ENCODE measurements at places on chromosomes 2 and 18.
A peak's percentile ranks its signal among the peaks of the same experiment; 100 is the strongest.

GRCh38 chr18:5052491-5052890 lies 144.6 kb downstream of the AKAIN1 start:
- DNase-seq = no peak

DNA sequence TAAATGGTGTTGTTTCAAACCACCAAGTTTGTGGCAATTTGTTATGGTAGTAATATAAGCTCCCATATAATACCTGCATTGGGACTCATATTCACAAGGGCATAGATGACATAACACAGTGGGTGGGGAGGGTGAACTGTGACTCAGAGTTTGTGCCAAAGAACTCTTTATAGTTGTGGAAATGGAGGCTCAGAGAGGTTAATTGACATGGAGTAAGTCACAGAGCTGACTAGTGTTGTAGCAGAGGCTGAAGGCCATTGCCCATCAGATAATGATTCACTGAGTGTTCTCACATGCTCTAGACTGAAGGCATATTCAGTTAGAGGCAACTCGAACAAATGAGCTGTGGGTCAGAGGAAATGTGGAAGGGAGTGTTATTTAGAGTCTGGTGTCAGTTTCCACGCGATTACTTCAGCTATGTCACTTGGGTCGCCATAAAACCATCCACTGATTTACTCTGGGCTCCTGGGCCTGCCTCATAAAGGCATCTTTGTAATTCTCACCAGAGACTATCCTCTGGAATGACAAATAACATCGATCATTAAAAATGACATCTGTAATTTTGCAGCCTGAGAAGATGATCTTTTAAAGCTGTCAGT lies 264.7 kb downstream of the CCDC85A start:
- DNase-seq = no peak

DNA sequence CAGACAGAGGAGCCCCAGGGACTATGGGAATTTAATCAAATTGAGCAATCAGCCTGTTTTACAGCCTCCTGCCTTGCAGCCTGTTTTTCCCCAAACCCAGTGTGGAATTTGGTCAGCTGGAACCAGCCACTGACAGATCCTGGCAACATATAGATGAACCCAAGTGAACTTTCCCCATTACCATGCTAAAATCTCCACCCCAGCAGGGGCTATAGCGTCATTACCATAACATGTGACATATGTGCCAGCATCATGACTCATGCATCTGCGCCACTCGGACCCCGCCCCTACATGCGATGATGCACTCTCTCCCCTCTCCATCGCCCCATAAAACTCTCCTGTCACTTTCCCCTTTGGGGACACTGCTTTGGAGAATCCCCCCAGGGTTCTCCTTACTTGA lies 17.3 kb upstream of the FEZ2 start:
- DNase-seq = no peak

DNA sequence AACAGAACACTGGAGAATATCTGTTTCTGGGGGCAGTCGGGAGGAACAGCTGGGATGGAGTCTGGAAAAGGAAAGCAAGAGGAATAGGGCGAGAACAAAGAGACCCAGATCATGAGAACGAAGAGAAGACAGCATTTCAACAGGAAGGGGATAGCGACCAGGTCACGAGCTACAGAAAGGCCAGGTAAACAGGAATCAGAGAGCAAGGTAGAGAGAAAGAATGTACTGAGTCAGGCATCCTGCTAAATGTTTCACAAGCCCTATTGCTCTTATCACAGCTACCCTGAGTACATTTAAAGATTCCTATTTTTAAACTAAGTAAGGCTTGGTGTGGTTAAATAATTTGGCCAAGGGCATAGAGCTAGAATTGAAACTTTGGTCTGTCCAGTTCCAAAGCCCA lies 254.9 kb upstream of the RAB12 start:
- DNase-seq = no peak

- no peak for DNase-seq
These were observed 101.2 kb downstream of the KCTD18 start for GRCh38 chr2:200408428-200409316.

GRCh38 chr2:49917654-49918053 lies 763.3 kb upstream of the FSHR start:
- no peak for DNase-seq

DNA sequence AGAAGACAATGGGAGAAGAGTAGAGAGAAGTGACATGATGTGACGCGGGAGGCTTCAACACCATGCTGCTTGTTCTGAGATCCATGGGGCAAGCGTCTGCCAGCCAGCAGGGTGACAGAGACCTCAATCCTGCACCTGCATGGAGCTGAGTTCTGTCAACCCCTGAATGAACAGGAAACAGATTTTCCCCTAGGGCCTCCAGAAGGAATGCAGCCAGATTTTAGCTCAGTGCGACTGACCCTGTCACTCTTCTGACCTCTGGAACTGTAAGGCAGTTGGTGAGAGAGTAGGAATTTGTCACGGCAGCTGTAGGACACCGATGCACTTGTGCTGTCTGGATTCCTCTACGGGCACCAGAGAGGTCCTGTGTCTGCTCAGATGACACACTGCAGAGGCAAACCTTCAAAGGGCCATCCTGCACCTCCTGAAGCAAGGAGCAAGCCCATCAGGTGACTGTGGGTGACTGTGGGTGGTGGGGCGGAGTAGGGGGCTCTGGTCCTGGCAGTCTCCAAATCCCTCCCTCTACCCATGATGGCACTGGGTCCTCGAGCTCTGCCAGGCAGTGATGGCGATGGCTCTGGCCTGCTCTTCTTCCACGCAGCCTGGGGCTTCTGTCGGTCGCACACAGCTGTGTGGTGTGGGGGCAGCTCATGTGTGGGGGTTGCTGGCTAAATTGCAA lies 194.3 kb upstream of the TWIST2 start:
- no peak for DNase-seq

DNA sequence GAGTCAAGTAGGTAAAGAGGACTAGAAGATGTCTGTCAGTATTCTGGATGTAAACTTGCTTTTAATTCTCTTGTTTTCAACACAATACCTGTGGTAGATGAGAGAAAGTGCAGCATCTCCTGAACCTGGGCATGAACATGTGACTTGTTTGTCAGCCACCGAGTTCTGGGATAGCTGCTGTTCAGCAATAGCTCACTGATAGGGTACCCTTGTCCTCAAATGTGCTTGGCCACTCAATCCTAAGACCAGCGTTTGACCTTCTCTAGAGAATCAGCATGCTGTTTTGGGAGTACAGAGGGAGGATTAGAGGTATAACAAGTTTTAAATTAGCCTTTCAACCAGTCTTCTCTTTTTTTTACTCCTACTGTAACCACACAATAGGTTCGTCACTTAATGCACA lies 23.2 kb downstream of the RPIA start:
- DNase-seq = no peak

DNA sequence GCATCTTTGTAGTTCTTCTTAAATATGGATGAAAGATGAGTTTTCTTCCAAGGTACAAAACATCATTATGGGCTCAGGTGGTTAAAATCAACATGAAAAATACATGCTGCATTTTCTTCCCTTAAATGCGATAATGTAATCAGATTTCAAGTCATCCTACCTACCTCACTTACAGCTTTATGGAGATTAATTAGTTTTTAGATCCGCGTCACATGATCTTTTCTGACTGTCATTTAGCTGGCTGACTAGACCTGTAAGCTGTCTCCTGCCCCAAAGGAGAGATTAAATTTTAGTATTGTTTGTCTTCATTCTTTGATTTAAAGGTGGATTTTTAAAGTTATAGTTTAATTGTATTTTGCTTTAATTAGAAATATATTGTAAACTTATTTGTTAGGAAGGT lies 678.0 kb upstream of the ZEB2 start:
- DNase-seq = no peak

DNA sequence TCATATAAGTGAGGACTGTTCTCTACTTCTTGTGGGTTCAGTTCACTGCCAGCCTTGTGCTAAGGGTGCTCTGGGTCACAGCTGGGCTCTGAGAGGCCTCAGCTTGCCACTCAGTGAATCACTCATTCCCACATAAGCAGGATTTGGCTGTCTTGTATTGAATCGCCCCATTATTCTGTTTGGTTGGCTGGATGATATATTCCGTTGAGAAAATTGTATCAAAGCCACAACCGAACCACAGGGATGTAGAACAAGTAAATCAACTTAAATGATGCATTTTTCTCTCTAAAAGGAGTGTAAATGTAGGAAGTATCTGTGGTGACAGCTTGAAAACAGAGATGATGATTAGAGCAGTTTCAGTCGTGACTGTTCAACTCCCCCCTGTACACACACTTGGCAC lies 39.6 kb downstream of the TTC39C start:
- peak; percentile 50 for DNase-seq

DNA sequence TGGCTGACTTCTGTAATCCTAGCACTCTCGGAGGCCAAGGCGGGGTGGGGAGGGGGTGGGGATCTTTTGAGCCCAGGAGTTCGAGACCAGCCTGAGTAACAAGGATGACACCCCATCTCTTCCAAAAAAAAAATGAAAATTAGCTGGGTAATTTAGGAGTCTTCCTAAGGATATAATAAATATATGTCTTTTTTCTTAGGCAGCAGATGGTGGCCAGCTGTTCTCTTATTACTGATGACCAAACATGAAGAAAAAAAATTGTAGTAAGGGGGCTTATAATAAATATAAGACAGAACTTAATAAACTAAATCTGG lies 4.2 kb upstream of the IMPA2 start:
- no peak for DNase-seq
